HS-27A (cell line): ENCODE measurements at places on chromosomes 7 and 10.

- peak; percentile 11 for DNase-seq
Observed at GRCh38 chr7:112143582-112143981, 62.6 kb downstream of the DOCK4 start.

DNA sequence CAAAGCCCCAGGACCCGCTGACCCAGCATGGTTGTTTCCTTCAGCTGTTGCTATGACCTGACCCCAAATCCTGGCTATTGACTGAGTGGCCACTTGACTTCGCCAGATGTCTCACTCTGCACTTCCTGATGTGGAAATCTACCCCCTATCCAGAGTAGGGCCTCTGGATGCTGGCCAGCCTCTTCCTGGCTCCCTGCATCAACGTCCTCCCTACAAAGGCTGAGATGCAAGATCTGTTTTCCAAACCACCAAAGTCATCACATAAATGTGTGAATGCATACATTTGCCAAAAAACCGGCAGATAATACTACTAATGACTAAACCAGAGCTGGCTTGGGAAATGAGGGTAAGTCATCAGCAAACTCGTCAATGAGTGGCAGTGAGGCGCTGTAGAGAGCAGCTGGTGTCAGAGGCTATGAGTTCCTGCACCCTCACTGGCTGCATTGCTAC lies 70.4 kb downstream of the PYROXD2 start:
- DNase-seq, result no peak

DNA sequence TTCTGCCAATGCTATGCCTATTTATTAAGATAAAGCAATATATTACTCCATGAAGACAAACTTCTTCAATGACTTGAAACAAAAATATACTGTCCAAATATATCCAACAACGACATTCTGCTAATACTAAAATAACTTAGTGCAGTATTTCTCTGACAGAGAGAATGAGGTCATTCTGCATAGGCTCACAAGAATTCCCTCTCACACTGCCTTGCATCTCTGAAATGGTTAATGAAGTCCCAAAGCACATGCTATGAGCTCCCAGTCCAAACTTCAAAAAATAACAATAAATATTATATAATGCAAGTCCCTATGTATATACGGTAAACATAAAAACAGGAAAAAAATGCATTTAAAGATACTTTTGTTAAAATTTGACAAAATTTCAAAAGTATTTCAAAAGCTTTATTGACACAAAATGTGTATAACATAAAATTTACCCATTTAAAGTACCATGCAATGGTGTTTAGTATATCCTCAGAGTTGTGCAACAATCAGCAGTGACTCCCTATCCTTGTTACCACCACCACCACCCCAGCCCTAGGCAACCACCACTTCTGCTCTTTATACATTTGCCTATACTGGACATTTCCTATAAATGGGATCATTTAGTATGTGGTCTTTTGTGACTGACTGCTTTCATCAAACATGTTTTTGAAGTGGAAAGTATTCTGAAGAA lies 27.6 kb downstream of the CHCHD3 start:
- no peak for DNase-seq

DNA sequence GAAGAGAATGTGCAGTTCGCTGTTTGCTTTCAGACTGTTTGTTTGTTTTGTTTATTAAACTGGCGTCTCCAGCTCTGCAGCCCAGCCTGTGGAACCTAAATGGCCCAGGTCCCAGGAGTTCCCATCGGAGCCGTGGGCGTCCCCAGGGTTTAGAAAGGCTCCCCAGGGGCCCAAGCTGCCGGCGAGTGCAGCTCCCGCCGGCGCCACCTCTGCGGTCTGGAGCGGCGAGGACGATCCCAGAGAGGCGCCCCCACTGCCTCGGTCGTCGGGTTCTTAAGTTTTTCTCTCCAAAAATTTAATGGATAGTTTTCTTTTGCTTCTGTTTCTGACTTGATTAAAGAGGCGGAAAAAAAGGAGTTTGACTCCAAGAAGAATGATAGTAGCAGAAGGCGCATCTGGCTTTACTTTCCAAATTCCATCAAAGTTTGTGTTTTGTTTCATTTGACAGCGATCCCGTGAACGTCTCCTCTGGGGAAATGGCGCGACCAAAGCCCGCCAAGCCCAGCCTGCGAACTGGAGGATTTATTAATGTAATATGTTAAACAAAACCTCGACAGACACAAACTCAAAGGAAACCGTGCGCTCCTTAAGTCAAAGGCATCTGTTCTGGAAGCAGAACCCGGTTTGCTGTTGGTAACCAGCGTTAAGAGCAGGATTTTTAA lies 718 bp upstream of the FZD1 start:
- DNase-seq, result no peak

GRCh38 chr7:45435846-45436245 lies 138.3 kb upstream of the ADCY1 start:
- DNase-seq, result no peak

GRCh38 chr7:155529346-155529745 lies 17.0 kb downstream of the CNPY1 start:
- DNase-seq, result no peak

- DNase-seq, result no peak
Observed at GRCh38 chr10:96842896-96843723, 11.0 kb downstream of the LCOR start.

GRCh38 chr10:19947656-19948055 lies 131.4 kb downstream of the PLXDC2 start:
- no peak for DNase-seq

GRCh38 chr10:53918755-53919154 lies 882.3 kb downstream of the PCDH15 start:
- DNase-seq, result no peak

DNA sequence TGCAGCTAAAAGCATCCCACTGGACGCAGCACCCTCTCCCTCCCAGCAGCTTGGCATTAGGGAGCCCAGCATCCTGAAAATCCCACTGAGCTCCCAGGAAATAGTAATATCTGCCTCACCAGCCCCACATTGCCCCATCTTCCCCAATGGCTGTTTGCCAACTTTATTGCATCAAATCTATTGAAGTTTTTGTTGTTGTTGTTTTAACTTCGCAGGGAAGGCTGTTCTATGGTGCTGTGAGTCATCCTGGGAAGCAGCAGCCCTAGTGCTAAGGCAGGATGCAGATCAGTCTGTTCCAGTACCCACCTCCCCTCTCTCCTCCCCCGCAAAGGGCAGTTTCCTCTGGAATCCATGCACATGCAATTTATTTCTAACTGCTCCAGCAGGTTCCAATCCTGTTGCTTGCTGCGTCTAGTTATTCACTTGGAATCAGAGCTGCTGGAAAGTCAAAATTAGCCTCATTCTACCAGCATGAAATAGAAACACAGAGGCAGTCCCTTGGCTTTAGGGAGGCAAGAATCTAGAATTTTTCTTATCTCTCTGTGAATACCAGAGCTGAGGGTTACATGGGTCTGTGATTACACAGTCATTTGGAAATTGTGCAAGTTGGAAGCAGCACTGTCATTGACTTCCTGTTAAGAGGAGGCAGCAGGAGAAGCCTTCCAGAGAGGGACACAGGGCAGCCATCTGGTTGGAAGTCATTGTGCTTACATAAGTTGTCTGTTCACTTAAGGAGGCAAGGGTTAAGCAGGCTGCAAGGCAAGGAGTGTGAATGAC lies 115.9 kb upstream of the CACUL1 start:
- DNase-seq, result peak; percentile 31

- no peak for DNase-seq
Observed at GRCh38 chr10:132019366-132019765, 37.6 kb upstream of the BNIP3 start.
